ENCODE measurements at places on chromosomes 16 and 17. TPM values are rescaled to one million over a fixed set of nuclear protein-coding genes. Genes with fewer than 3 reads are reported as not detected.

POLR3K gene
- total RNA-seq, result 33.4 TPM

ST6GALNAC1 gene
- total RNA-seq, result 0.05 TPM

SMIM5 gene
- 1.1 TPM for total RNA-seq

HOXB6 gene
- total RNA-seq, result 3.8 TPM

ORC6 gene
- 46.6 TPM for total RNA-seq

MSL1 gene
- total RNA-seq, result 64.0 TPM

IRX3 gene
- total RNA-seq, result 5.8 TPM

IL17C gene
- total RNA-seq, result not detected

CYTH1 gene
- 64.1 TPM for total RNA-seq

TRPV3 gene
- total RNA-seq, result 0.39 TPM

HEXIM1 gene
- 44.6 TPM for total RNA-seq

TAT gene
- 0.06 TPM for total RNA-seq

CCL23 gene
- total RNA-seq, result not detected

TBC1D3C gene
- total RNA-seq, result not detected

PLXDC1 gene
- total RNA-seq, result 0.02 TPM

LRRC37A gene
- 0.99 TPM for total RNA-seq

CIITA gene
- total RNA-seq, result 0.09 TPM

SOCS3 gene
- 30.9 TPM for total RNA-seq

ERN2 gene
- not detected for total RNA-seq

ERBB2 gene
- 34.4 TPM for total RNA-seq

HAS3 gene
- total RNA-seq, result 37.5 TPM

WNK4 gene
- 1.0 TPM for total RNA-seq

ANKS4B gene
- not detected for total RNA-seq

Data from A549 treated with Hydrocortisone at 1 μM for 4 hours (cell line).